Stimulated activated CD8-positive, alpha-beta memory T cell treated with anti-CD3 and anti-CD28 coated beads, Interleukin-7, amount 100 ng/mL, for 1 hour (primary cell): ENCODE measurements at places on chromosomes 2 and 18.

DNA sequence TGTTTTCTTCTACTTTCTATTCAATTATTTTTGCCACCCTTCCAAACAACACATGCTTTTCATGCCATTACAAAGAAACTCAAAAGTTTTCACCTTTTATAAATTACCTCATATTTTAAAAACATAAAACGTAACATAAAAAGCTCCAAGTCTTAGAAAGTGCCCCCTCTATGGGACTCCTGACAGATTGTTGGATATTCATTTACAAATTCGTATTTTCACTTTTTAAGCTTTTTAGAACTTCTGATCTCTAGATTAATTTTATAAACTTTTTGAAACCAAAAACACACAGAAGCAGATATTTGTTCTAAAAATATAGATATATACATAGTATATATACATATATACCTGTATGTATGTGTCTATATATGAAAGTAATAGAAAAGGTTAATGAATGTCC is 1.5 kb downstream of the COL5A2 start:
- no peak for DNase-seq

GRCh38 chr2:96789245-96789617 is 26.8 kb upstream of the CNNM3 start:
- DNase-seq = no peak

- DNase-seq = no peak
Measured at GRCh38 chr2:45945302-45945717, 293.8 kb downstream of the PRKCE start.

GRCh38 chr2:223897669-223898330 is 47.3 kb downstream of the WDFY1 start:
- no peak for DNase-seq

DNA sequence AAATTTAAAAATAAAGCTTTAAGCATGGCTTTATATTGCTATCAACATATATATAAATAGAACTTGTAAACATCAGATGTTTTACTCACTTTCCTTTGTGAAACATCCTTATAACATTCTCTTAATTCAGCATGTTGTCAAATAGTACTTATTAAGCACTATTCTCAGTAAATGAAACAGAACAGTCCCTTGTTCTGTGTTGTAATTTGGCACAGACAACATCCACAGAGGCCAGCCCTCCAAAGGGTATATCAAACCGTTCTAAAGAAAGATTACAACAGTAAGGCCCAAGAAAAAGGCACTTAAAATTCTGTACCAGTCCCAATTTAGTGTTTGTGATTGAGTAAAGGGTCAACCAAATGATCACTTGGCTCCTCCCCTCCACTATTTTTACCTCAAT is 46.0 kb downstream of the GAREM1 start:
- no peak for DNase-seq

GRCh38 chr2:134148172-134148571 is 105.7 kb upstream of the MGAT5 start:
- DNase-seq = no peak

DNA sequence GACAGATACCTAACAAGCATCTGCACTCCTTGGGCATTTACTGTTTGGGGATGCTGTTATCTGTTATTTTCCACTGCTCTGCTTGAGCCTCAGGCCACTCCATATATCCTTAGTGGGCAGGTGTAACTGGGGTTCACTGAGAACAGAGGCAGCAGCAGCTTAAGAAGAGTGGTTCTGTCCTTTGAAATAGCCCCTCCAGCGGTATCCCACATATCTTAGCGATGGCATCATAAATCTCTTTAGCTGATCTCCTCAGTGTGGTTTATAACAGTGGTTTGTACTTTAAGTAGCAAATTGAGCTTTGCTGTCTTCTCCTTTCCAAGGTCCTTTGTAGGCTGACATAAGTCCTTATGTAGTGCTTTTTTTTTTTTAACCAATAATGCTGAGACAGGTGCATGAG is 79.7 kb upstream of the RPRM start:
- DNase-seq = no peak

DNA sequence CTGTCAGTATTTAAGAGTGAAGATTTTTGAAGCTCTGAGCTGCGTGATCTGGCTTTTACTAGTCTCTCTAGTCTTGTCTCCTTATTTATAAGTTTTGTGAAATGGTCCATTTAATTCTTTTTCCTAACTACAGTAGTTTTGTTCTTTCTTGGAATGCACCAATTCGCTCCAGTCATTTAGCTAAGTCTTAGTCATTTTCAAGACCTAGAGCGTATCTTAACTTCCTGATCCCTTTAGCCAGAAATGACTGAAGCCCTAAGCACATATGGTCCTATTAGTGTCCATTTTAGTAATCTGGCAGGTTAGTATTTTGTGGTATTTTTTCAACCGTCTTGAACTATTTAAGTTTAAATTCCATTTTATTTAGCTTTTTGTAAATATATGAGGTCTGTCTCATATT is 3.6 kb downstream of the BIRC6 start:
- DNase-seq = no peak

GRCh38 chr2:98385050-98385699 is 38.9 kb downstream of the CNGA3 start:
- DNase-seq = peak; percentile 34

DNA sequence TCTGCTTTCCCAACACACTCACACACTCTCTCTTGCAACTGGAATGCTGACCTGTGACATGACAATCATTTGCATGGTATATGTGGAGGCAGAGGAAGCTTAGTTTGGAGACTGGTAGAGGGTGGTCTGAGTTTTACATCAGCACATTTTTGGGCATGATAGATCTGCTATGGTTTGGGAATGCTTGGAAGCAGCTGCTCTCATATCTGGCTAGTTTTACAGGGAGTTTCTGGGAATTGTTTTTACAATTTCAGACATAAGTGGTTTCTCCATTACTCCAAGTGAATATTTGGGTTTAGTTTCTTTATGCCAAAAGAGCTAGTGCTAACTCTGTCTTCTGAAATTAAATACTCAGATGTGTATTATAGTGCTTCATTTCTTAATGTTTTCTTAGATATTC is 977.6 kb downstream of the SUCLG1 start:
- DNase-seq = no peak

DNA sequence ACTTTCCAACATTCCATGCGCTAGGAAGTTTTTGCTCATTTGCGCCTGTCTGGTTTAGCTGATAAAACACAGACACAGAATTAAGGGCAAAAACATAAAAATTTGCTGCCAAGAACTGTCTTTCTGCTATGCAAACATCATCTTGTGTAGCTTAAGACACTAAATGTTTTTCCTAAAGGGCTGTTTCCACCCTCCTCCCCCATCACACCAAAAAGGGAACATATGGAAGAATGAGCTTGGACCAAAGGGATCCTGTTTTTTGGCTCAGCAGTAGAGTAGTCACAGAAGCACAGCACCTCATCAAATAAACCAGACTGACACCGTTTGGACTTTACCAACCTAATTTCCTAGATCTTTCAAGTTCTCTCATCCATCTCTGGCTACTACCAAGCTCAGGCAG is 210.1 kb downstream of the ZNF521 start:
- DNase-seq = no peak

- no peak for DNase-seq
Measured at GRCh38 chr2:118710481-118710880, 137.0 kb downstream of the EN1 start.

GRCh38 chr2:232225895-232226294 is 152.7 kb upstream of the ALPP start:
- DNase-seq = no peak

DNA sequence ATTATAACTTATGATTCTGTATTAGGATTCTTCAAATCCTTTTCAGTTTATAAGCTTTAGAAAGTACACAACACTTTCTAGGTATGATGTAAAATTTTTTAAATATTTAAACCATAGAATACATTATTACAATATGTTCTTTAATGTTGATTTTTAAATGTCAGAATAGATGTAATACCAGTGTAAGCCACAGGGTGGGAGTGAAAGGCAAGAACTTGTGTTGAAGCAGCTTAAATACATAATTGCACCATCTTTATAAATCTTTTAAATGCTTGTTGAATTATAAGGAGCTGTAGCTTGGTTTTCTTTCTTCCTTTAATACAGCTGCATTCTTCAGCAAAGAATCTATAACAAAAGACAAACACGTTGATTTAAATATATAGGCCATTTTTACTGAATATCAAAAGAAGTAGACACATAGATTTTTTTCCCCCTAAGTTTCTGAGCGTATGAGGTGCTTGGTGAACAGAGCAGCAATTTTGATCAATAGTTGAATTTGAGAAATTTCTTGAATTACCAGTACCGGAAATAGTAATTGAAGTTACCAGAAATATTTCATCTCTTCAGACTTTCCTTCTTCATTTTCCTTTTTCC is 63.0 kb downstream of the TANK start:
- DNase-seq = no peak

GRCh38 chr2:28228434-28228995 is 164.1 kb upstream of the FOSL2 start:
- DNase-seq = no peak

GRCh38 chr2:68506170-68506569 is 38.8 kb downstream of the APLF start:
- no peak for DNase-seq

GRCh38 chr2:217091531-217091930 is 231.7 kb upstream of the TNP1 start:
- DNase-seq = no peak

GRCh38 chr2:59383473-59383872 is 1142.3 kb upstream of the FANCL start:
- no peak for DNase-seq

GRCh38 chr2:84896567-84896966 is 8.9 kb upstream of the TMSB10 start:
- no peak for DNase-seq

DNA sequence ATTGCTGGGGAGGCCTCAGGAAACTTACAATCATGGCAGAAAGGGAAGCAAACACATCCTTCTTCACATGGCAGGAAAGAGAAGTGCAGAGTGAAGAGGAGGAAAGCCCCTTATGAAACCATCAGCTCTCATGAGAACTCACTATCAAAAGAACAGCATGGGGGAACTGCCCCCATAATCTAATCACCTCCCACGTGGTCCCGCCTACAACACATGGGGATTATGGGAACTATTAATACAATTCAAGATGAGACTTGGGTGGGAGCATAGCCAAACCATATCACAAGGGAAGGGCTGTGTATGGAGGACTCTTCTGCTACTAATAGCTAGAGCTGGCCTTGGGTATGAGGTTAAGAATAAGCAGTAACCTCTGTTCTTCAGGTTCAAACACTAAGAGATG is 8.8 kb upstream of the SETBP1 start:
- no peak for DNase-seq

DNA sequence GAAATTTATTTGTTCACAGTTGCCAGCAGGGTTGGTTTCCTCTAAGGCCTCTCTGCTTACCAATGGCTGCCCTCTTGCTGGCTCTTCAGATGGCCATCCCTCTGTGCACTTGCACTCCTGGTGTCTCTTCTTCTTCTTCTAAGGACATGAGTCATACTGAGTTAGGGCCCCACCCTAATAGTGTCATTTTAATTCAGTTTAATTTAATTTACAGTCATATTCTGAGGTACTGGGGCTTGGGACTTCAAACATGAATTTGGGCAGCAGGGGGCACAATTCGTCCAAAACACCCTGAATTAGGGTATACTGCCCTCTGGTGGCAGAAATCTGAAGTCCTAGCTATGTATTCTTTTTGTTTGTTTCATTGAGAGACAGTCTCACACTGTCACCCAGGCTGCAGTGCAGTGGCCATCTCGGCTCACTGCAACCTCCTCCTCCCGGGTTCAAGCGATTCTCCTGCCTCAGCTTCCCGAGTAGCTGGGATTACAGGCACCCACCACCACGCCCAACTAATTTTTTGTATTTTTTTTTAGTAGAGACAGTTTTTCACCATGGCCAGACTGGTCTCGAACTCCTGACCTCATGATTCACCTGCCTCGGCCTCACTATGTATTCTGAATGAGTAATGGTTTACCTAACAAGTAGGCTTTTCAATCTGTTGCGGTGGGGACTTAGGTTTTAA is 19.8 kb downstream of the SLC4A1AP start:
- DNase-seq = peak; percentile 65

GRCh38 chr18:3960142-3960541 is 495.0 kb downstream of the DLGAP1 start:
- no peak for DNase-seq

GRCh38 chr2:287911-288757 is at the start of gene ALKAL2:
Gene ALKAL2, minus strand, starts transcription at chr2:288091. Its CDS starts 256 bp downstream, at chr2:287835.
- no peak for DNase-seq

DNA sequence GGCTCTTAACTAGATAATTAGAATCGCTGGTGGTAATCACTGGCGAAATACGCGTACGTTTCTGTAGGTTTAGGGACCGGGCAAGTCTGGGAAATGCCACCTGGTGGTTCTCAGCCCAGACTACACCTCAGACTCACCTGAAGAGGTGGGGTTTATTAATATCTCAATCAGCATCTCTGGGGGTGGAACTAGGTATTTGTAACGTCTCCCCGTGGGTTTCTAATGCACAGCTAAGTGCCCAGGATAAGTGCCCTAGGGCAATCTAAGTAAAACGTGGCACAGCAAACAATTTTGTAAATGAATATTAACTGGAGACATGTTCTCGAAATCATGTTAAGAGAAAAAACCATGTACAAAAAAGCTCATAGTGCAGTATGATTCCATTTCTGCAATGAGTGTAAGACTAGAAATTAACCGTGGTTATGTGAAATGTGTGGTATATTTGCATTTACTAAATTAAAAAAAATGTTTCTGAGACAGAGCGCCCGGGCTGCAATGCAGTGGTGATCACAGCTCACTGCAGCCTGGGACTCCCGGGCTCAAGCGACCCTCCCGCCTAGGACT is 760 bp upstream of the CNOT11 start:
- DNase-seq = no peak

GRCh38 chr2:59744436-59744835 is 809.0 kb downstream of the BCL11A start:
- no peak for DNase-seq

DNA sequence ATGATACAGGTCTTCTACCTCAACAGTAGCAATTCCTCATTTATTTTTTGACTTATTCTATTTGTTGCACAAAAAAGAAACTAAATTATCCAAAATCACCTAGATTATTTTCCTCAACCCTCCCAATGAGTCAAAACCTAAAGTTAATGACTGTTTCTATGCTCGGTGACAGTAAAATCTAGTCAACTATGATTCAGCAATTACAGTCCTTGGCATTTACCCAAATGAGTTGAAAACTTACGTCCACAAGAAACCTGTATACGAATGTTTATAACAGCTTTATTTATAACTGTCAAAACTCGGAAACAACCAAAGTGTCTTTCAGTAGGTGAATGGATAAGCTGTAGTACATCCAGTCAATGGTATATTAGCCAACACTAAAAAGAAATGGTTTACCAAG is 439.3 kb downstream of the CBLN2 start:
- DNase-seq = no peak

DNA sequence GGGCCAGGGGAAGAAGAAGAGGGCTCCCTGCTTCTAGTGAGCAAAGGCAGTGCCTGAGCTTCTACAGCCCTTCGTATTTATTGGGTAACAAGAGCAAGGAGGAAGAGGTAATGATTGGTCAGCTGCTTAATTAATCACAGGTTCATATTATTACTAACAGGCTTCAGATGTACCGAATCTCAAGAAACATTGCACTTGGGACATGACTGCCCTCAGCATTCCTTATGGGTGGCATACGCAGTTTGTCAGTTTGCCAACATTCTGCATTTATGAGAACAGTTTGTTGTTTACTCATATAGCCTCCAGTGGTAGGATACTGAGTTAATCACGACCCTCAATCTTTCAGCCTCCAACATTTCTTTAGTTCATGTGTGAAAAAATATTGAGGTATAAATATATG is 84.5 kb downstream of the HIBCH start:
- no peak for DNase-seq
